ENCODE measurements at places on chromosomes 4 and X.

DNA sequence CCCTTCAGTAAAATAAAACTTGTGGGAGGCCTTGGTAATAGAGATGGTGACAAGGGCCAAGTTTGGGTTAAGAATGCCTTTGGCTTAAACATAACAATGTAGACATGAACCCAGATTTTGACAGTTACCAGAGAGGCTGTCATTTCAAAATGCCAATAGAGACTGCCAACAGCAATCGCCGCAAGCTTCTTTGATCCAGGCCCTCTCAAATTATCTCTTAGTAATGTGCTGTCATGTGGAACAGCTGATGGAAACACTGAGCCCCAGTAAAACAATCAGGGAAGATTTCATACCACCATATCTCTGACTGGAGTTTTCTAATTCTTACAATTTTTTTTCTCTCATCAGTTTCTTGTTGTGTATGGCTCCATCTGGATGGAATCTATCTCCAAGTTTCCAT is 80.5 kb downstream of the ZNF330 start:
- DNase-seq, result no peak

- no peak for DNase-seq
These were observed 22.1 kb downstream of the NUDT6 start for GRCh38 chr4:122900314-122900713.

DNA sequence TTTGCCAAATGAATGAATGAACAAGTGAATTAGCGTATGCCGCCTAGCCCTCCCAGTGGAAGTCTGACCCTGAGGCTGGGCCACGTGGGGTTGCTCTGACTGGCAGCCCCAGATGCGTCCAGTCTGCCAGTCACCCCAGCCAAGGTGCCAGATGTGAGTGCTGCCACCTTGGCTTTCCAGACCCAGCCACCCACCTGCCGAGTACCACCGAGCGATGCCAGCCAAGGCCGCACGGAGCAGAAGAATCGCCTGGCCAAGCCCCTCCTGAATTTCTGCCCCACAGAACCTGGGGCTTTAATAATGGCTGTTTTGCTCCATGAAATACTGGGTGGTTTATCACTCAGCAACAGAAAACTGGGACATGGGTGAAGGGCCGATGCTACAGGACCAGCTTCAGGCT is 59.3 kb downstream of the ADRA2C start:
- DNase-seq, result no peak

GRCh38 chr4:176781739-176782100 is 11.0 kb downstream of the VEGFC start:
- DNase-seq, result no peak

- DNase-seq, result no peak
These were observed 51.4 kb downstream of the PTTG2 start for GRCh38 chr4:38011511-38012162.

GRCh38 chr4:138734746-138735145 is 280.8 kb upstream of the NOCT start:
- DNase-seq, result no peak

GRCh38 chr4:20272411-20272872 is 20.7 kb downstream of the SLIT2 start:
- no peak for DNase-seq

- DNase-seq, result no peak
These were observed 510.0 kb downstream of the GBA3 start for GRCh38 chr4:23202712-23203247.

DNA sequence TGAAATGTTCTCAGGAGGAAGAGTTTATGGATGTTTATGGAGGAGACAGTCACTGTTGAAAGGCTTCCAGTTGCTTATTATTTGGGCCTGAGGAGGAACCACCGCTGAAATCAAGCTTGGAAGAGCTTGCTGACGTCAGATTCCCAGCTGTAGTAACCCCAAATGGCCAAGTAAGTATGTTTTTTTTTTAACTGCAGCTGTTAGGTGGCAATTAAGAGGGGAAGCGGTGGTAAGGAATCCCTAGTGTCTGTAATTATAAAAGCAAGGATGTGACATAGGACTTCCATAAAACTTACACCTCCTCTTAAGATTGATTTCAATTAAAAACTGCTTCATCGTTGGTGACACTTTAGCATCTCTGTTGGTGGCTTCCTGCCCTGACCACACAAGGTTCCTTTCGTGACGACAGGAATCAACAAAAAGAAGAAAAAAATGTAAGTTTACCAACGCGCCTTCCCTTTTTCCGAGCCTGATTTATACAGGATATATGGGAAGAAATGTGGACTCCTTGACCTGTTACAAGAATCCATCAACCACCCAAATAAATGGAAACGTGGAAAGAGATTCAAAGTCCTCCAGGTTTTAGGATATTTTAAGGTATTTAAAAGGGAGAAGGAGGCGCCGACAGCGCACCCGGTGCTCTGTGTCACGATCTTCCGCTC is 884 bp downstream of the RELL1 start:
- no peak for DNase-seq

GRCh38 chr4:182310316-182310715 is 67.1 kb downstream of the TENM3 start:
- DNase-seq, result no peak

DNA sequence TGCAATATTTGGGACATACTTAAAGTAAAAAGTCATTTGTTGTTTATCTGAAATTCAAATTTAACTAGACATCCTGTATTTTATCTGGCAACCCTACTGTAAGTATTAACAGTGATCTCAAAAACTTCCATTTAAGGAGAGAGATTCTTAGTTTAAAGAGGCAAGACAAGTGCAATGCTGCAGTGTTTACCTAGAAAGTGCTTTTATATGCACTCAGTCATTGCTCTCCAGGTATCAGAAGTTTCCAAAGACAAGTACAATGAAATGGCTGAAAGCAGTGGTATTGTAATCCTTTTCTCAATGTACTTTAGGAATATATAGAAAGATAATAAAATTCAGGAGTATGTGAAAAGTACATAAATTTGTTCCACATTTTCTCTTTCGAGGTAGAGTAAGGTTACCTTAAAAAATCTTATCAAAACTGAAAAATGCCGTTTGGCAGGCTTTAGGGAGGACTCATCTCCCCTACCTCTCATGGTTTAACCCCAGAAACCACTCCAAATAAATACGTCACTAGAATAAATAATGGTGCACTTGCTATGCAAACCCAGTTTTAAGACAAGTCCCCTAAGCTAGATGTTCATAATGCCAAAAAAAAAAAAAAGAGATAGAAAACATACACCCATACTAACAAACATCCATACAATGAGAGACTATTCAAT is 45.7 kb downstream of the ELF2 start:
- no peak for DNase-seq

DNA sequence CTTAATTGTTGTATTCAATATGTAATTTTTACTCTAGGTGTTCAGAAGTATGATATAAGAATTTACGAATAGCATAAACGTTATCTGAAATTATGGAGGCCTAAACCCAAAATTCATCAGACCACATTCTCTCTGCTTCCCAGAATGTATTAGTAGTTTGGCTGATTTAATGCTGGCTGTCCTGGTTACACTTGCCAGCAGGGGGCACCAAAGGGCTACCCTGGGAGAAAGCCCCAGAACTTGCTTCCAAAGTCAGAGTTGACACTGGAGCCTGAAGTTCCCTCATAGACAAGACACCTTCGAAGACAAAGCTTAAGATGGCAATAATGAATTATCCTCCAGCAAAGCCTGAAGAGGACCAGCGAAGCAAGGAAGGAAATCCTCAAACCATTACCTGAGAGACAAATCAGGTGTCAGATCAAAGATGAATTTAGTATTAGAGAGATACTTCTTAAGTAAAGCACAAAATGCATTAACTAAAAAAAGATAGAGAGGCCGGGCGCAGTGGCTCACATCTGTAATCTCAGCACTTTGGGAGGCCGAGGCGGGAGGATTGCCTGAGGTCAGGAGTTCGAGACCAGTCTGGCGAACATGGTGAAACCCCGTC is 11.3 kb upstream of the ANOS1 start:
- DNase-seq, result peak; percentile 38

- no peak for DNase-seq
These were observed at the start of gene ART3 for GRCh38 chr4:76074468-76074867. Gene ART3, plus strand, starts transcription at chr4:76074709. Its CDS starts 1,181 bp downstream, at chr4:76075890.

- DNase-seq, result no peak
These were observed 469.4 kb downstream of the CFAP47 start for GRCh38 chrX:36388901-36389300.

- no peak for DNase-seq
These were observed 29.7 kb downstream of the IL21 start for GRCh38 chr4:122591196-122591595.

DNA sequence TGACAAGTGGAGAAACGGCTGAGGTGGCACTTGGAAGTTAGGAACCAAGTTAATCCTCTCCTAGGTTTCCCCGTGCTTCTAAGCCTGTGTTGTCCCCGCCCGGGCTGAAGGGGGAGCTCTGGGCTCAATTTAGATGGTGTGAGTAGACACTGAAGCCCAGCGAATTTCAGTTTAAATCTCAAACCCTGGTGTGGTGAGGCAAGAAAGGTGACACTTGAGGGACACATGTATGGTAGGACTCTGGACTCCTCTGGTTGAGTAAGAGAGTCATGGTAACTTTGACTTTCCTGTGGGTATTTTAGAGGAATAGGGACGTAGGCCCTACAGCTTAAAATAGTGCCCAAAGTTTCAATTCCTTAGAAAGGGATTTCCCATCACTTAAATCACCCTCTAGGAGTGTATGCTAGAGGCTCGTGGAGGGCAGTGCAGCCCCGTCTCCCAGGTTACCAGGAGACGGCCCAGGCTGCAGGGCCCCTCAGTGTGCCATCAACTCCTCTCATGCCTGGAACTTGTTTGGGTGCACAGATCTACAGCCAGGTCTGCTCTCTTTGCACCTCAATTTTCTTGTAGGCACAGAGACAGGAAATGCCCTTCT is 24.0 kb downstream of the HAND2 start:
- peak; percentile 75 for DNase-seq

DNA sequence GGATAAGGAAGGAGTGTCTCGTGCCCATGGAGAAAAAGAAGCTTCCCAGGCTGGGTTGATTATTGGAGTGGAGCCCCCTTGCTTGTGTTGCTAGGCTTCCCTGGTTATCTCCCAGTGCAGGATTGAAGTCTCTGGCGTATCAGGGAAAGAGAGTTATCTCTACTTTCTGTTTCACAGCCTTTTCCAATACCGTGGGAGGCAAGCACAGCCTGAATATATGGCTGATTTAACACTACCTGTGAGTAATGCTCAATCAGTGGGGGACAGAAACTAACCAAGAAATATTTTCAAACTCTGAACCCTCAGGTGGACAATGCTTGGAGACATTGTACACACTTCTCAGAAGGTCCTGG is 65.2 kb downstream of the SERPINA7 start:
- DNase-seq, result peak; percentile 2

DNA sequence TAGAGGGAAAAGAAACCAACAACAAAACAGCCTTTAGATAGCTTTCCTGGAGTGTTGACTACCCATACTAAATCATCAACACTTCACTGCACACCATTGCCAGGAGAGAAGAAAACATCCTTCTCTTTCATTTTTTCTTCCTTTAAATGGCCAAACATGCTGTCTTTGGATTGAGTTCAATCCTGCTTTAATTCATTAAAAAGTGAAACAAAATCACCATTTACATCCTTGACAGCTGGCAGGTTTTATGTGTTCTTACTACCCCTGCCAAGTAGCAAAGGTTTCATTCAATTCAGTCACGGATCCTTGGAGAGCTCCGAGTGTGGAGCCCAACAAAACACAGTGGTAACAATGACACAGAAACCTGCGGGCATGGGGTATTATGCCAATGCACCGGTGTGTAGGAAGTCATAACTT is 568.3 kb downstream of the ANKRD50 start:
- peak; percentile 52 for DNase-seq

GRCh38 chr4:7273738-7274297 is 81.5 kb downstream of the SORCS2 start:
- no peak for DNase-seq

- DNase-seq, result no peak
These were observed 242.8 kb upstream of the JADE1 start for GRCh38 chr4:128566693-128567092.

GRCh38 chrX:103276581-103277002 is at the start of gene TCEAL5:
Gene TCEAL5, minus strand, starts transcription at chrX:103276750. Its CDS starts 2,187 bp downstream, at chrX:103274563.
- DNase-seq, result no peak

DNA sequence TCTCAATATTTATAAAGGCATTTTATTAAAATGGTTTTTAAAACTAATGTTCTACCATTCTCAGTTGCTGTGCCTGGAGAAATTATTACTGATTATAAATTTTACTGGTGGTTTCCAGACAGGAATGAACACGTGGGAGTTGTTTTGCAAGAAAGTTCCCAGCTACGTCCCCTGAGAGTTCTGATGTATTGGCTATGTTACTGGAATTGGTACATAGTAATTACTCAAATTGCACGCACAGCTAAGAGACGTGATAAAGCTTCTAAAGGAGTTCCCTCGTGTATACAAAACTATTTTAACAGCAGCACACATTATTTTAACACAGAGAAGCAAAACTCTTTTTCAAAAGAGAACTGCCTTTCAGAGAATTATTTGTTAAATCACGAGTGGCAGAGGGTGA is 292.2 kb downstream of the NLGN4X start:
- DNase-seq, result no peak

GRCh38 chrX:38960137-38960536 is 158.9 kb downstream of the MID1IP1 start:
- no peak for DNase-seq

GRCh38 chrX:19739683-19740082 is 147.7 kb downstream of the SH3KBP1 start:
- peak; percentile 65 for DNase-seq

- no peak for DNase-seq
These were observed 366.7 kb upstream of the RPS6KA3 start for GRCh38 chrX:20633451-20633850.

DNA sequence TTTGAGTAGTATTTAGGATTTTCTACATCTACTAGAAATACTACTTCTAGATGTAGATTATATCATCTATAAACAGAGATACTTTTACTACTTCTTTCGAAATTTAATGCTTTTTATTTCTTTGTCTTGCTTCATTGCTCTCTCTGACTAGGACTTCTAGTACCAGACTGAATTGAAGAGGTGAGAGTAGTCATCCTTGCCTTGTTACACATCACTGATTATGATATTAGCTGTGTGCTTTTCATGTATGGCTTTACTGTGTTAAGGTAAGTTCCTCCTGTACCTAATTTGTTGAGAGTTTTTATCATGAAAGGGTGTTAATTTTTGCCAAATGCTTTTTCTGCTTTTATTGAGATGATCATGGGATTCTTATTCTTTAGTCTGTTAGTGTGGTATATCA is 19.6 kb upstream of the IL2 start:
- DNase-seq, result no peak

GRCh38 chr4:141132709-141133145 is 542 bp downstream of the RNF150 start:
- DNase-seq, result peak; percentile 78

DNA sequence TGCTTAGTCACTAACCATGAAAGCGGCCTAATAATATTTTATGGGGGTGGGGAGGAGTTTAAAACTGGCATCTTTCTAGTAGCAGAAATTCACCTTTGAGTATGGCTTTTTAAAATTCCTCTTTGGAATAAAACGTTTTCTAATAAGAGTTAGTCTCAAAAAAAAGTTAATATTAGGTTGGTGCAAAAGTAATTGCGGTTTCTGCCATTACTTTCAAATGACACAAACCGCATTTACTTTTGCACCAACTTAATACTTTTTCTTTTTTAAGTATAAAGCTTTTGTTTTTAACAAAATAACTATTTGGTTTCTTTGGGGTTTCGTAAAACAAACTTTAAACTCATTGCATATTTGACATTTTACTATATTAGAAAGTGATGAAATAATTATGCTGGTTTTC is 68.4 kb downstream of the FBXO8 start:
- DNase-seq, result no peak

- DNase-seq, result peak; percentile 7
These were observed 1.0 kb upstream of the UGT8 start for GRCh38 chr4:114597410-114598115.

GRCh38 chrX:19343085-19343534 is 617 bp upstream of the PDHA1 start:
- DNase-seq, result no peak

All from iPS-NIHi11 (cell line).